ENCODE measurements at places on chromosomes 6 and 20.
A peak's percentile ranks its signal among the peaks of the same experiment; 100 is the strongest.

GRCh38 chr6:68468244-68468884 is 166.7 kb upstream of the ADGRB3 start:
- DNase-seq: peak; percentile 2

DNA sequence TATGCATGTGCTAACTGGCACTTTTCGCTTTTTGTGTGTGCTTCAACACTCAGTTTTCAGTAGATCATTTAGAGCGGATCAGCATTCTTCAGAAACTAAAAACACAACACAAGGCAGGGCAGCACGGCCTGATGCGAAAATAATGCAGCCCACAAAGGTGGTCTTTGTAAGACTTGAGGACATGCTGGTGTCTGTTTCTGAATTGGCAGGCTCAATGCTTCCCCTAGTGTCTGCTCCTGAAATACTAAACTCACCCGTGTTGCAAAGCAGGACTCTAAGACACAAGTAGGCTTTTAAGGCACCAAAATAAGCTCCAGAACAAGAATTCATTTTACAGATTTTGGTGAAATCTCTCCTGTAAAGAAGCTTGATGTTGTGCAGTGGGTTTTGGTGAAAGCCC is 676.5 kb downstream of the TENT5A start:
- peak; percentile 31 for DNase-seq

DNA sequence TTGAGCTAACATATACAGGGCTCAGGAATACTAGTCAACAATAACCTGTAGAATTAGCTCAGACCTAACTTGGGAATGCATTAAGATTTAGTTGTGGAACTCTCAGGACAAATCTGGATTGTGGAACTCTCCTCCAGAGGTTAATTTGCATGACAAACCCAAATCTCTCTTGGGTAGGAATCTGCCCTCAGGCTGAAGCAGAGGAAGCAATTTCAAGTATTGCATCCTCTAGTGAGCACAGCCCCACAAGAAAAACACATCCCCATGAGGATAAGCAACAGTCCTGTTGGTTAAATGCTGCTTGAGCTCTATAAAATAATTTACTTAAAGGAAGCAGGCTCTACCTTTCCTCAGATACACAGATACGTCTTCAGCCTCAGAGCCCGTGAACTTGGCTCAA is 170.9 kb upstream of the STXBP5 start:
- DNase-seq: no peak

- no peak for DNase-seq
Measured at GRCh38 chr20:64244281-64244805, 11.2 kb upstream of the PCMTD2 start.

- DNase-seq: no peak
Measured at GRCh38 chr6:22102671-22103070, 194.2 kb downstream of the PRL start.

GRCh38 chr6:75202676-75203131 is 3.1 kb downstream of the COL12A1 start:
- DNase-seq: peak; percentile 29

- DNase-seq: no peak
Measured at GRCh38 chr20:48224533-48225050, 439.3 kb upstream of the SULF2 start.

DNA sequence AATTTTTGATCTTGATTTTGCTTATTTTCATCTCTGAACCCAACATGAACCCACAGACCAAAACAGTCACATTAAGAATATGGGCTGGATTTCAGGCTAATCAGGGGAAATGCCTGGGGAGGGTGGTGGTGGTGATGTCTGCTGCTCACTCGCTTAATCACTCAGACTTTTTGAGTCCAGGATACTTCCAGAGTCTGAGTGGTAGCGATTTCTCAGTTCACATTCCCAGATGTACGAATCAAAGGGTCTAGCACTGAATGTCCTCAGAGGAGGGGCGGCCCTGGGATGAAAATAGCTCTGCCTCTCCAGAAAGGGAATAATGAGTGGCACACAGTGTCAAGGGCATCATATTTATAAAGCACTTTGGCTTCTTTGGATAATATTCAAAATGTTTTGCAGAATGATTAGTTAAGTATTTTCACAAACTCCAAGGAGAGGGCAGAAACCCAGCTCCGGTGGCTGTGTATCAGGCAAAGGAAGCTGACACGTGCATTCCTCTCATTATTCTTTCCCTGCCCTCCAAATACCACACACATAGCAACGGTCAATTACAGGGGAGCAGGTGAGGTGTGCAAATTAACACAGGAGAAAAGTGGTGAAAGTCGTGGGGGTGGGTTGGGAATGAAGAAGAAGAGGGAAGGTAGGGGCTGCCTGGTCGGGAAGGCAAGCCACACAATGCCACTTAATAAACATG is 345.2 kb upstream of the RSPO3 start:
- peak; percentile 50 for DNase-seq

DNA sequence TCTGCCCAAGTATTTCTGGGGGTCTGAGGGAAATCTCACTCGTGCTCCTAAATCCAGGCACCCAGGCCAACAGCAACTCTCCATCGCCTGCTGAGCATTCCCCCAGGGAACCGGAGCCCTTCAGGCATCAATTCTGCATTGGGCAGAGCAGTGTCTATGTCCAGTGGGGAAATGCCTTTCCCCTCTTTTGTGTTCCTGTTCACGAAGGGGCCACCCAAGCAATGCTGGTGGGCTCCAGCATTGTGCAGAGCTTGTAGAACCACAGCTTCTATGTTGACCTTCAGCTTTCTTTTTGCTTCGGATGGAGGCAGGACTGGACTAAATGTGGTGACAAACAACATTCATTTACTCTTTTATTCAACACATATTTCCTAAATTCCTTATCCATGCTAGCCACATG is 27.2 kb upstream of the DDR1 start:
- DNase-seq: no peak

GRCh38 chr6:14316651-14317386 is 199.2 kb downstream of the CD83 start:
- no peak for DNase-seq

- no peak for DNase-seq
Measured at GRCh38 chr20:57069442-57069841, 197.0 kb downstream of the BMP7 start.

DNA sequence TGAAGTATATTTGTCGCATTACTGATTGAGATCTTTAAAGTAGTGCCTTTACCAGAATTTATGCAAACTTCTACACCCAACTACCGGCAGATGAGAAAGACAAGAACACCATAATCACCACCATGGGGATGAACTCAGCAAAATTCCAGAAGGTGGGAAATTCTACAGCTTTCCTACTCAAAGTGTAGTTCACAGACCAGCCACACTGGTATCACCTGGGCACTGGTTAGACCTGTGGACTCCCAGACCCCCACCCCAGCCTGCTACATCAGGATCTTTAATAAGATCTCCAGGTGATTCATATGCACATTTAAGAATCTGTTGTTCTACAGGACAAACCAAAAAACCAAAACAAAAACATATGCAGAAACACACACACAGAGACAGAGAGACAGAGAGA is 67.9 kb downstream of the POPDC3 start:
- no peak for DNase-seq

- no peak for DNase-seq
Measured at GRCh38 chr6:66210964-66211363, 503.9 kb upstream of the EYS start.

- no peak for DNase-seq
Measured at GRCh38 chr20:1896484-1897258, 1.5 kb downstream of the SIRPA start.

DNA sequence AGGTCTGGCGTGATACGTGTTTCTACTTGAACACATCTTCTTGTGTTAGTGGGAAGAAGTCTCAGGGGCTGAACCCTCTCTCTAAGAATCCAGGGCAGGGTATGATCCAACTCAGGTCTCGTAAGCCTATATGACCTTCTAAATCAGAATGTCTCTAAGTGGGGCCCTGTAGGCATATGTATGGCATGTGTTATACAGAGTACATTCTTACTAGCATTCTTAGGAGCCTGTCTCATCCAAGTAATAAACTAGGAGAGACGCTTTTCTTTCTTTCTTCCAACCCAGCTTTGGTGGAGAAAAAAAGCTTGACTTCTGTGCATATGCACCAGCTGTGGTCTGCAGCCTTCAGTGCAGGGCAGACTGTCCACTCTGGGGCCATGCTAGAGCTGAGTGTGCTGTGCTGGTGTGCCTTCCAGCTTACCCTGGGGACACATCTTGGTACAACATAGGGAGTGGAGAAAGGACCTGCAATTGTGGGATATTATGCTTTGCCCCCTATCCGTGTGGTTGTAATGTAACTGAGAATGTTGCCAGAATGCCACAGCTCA is 47.3 kb downstream of the L3MBTL3 start:
- no peak for DNase-seq

GRCh38 chr6:18102783-18103509 is 19.5 kb downstream of the NHLRC1 start:
- no peak for DNase-seq

- DNase-seq: no peak
Measured at GRCh38 chr6:100378576-100378975, 86.1 kb downstream of the SIM1 start.

DNA sequence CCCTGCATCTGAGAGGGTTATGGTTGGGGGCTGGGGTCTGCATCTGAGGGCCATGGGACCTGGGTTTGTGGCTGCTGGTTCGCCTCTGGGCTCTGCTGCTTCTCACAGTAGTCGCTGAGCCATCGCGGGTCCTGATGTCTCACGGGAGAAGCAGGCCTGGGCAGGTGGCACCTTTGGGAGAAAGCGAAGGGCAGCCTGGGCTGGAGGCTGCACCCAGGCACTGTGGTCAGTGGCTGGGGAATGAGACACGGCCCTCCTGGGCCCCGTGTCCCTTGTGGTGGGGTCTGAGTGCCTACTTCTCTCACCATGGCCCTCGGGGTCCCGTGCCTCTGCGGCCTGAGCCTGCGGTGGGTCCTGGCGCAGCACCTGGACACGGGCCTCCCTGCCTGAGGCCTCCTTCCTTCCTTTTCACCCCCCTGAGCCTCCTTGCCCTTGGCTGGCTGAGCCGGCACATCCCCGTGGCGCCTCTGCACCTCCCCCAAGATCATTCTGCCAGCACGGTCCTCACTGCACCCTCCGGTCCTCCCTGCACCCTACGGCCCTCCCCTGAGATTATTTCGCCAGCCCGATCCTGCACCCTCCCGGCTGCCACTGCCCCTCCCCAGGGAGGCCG is 206.0 kb downstream of the ERMARD start:
- DNase-seq: no peak

- DNase-seq: peak; percentile 79
Measured at GRCh38 chr20:8744228-8744844, 324.6 kb upstream of the PLCB4 start.

DNA sequence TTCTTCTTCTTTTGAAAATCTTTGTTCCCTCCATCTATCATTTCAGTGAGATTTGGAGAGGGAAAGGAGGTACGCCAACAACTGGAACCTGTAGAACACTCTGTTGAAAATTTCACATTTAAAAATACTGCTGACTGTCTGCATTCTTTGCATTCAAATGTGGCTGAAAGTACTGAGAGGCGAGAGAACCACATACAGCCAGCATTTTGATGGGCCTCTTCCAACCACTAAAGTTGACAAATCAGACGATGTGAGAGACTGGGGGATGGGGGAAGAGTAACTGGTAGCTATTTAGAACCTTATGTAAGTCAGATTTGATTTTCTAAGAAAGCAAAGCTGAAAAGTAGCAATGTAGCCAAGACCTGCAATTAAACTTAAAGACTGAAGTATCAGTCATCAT is 77.5 kb downstream of the FKBP5 start:
- peak; percentile 44 for DNase-seq

DNA sequence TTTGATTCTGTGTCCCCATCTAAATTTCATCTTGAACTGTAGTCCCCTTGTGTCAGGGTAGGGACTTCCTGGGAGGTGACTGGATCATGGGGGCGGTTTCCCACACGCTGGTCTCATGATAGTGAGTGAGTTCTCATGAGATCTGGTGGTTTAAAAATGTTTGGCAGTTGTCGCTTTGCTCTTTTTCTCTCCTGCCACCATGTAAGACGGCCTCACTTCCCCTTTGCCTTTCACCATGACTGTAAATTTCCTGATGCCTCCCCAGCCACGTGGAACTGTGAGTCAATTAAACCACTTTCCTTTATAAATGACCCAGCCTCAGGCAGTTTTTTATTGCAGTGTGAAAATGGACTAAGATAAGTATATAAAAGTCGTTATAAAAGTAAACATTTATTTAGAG is 80.5 kb upstream of the SGK1 start:
- DNase-seq: no peak

DNA sequence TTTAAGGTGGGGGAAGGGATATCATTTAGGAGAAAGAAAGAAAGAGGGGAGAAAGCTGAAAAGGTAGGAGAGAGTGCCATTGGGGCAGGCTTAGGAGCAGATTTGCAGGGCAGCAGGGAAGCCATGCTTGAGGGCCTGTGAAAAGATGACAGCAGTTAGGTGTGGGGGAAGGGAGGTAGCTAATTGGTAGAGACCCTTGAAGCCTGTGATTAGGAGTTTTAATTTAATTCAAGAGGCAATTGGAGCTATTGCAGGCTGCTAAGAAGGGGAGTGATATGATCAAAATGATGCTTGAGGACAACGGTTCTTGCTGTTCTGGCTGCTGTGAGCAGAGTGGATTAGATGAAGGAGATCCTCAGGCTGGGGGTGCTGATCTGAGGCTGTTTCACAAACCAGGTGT is 24.5 kb upstream of the SEC63 start:
- no peak for DNase-seq

DNA sequence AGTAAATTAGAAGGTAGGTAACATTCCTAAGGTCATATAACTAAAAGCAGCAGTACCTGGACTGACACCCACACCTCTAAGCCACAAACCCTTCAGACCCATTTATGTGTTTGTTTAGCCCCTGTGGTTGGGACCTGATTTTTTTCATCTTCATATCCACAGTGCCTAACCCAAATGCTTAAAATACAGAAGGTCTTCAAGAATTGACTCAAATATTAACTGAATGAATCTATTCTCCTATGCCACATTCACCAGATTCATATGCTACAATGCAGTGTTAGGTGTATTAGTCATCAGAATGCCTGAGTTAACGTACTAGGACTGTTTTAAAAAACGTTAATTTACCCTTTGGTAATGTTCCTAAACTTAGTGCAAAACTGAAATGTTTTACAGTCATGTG is 124.8 kb downstream of the AHI1 start:
- DNase-seq: no peak

DNA sequence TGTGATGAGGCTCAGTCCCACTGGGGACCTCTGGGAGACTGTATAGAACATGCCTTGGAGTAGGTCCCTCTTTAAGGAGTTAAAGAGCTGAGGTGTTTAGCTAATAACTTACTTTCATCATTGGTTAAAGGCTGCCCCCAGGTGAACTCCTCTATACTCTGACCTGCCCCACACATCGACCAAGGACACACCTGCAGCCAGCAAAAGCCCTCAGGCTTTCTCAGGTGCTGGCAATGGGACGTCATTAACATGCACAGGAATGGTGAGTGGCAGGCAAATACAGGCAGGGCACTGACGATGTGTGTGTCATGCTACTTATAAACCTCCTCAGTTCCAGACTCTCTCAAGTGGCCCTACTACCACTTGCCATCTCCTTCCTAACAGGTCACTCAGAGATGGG is 366.4 kb downstream of the KIF16B start:
- DNase-seq: no peak

All from fibroblast of pulmonary artery (primary cell).